ENCODE measurements at places on chromosomes 12 and 14.

- peak; percentile 53 for DNase-seq
Observed at GRCh38 chr14:31122098-31122611, 85.4 kb downstream of the HECTD1 start.

DNA sequence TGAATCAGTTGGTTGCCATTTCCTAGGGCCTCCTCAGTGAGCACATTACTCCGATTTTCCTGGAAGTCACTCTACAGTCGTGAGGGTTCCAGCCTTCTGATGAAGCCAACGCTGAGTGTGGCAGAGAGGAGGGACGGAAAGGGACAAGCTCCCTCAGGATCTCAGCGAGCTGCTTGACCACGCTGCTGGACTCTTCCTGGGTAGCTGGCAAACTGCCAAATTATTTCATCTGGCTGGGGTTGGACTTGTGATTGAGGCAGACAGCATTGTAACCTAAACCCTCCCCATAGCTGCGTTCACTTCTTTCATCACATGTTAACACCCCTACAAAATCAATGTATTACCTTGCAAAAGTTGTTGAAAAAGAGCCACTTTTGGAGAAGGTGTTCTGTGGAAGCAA, 69.6 kb upstream of the CHST11 start:
- no peak for DNase-seq

- DNase-seq: peak; percentile 15
Observed at GRCh38 chr12:98227162-98227561, 288.2 kb upstream of the TMPO start.

GRCh38 chr14:61602003-61602732, 93.1 kb upstream of the HIF1A start:
- DNase-seq: no peak

DNA sequence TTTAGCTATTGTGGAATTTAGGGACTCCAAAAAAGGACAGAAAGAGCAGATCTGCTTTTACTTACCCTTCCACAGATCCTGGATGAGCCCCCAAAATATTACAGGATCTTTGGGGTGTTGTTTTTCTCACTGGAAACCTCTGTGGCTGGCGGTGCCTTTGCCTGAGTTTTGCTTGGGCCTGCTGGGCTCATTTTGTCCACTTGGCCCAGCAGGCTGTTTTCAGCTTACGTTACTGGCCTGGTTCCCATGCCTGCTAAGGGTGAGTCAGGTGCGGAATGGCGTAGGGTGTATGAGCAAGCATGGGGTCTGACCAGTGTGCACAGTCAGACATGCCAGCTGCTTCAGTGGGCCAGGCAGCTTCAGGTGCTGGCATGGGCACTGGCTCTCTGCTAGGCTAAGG, 45.8 kb downstream of the HSD17B6 start:
- peak; percentile 14 for DNase-seq

Data from epithelial cell of esophagus (primary cell).